ENCODE measurements at places on chromosomes 12 and 14. TPM values are rescaled to one million over a fixed set of nuclear protein-coding genes. Genes with fewer than 3 reads are reported as not detected.

Gene LAG3
- total RNA-seq, result 8.5 TPM

Gene ZDHHC22
- not detected for total RNA-seq

Gene GLI1
- 0.67 TPM for total RNA-seq

Gene AICDA
- total RNA-seq, result not detected

Gene PTGER2
- 3.5 TPM for total RNA-seq

Gene PRH2
- total RNA-seq, result not detected

Gene GTF2A1
- total RNA-seq, result 12.6 TPM

Gene ACVR1B
- 12.0 TPM for total RNA-seq

Gene ELK3
- 11.6 TPM for total RNA-seq

Gene COX8C
- not detected for total RNA-seq

Gene GPD1
- 0.50 TPM for total RNA-seq

Gene ACSM4
- total RNA-seq, result not detected

Gene PPTC7
- 49.6 TPM for total RNA-seq

Gene SIX6
- total RNA-seq, result not detected

Gene CLBA1
- total RNA-seq, result 1.0 TPM

Gene NR1H4
- total RNA-seq, result not detected

Gene MIP
- not detected for total RNA-seq

Gene IL26
- total RNA-seq, result not detected

Gene CISTR
- total RNA-seq, result not detected

Gene XRCC3
- 5.5 TPM for total RNA-seq

Gene RILPL1
- total RNA-seq, result 3.4 TPM

All from CD8-positive, alpha-beta T cell (primary cell).